ENCODE measurements at places on chromosomes 5 and 9.

- no peak for DNase-seq
These were observed 18.2 kb downstream of the ADRB2 start for GRCh38 chr5:148844433-148845280.

- no peak for DNase-seq
These were observed 495.4 kb downstream of the MAT2B start for GRCh38 chr5:164000819-164001218.

DNA sequence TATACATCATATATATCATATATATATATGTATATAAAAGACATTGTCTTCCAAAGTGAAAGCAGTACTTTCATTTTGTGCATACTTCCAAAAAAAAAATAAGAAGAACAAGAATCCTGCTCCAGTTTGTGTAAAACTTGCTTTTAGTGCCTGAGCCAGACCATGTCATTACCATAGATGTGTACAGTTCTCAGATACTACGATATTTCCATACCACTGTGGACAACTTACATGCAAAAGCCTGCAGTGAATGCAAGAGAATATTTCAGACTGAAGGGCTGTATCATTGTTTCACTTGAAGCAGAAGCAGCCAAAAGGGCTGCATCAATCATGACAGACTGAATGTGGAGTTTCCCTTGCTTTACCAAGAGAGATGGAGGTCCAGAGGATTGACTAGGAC lies 72.6 kb upstream of the CYLC2 start:
- no peak for DNase-seq

- DNase-seq, result no peak
These were observed 41.4 kb downstream of the NAIF1 start for GRCh38 chr9:128025736-128026135.

DNA sequence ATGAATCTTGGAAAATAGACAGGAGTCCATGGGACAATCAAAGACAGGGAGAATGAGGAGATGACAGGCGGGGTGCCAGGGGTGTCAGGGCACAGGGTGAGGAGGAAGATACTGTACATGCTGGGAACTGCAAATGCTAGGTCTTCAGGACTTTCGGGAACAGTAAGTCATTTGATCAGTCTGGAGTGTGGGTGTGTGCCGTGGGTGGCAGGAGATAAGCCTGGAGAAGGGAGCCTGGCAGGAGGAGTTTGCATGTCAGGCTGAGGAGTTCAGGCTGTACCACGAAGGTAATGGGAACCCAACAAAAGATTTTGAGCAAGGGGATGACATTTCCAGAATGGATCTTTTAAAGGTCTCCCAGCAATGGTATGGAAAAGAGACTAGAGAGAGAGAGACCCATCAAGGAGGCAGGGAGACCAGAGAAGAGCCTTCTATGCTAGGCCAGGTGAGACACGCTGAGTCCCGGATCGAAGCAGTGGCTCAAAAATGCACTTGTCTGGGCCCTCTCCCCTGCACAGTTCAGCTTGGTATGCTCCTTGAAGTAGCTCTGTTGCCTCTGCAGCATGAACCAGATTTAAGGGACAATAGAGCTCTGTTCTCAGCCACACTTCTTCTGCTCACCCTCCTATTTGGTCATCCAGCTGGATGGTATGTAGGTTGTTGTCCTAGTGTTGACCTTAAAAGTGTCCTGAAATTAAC lies 77.0 kb upstream of the FER start:
- no peak for DNase-seq

DNA sequence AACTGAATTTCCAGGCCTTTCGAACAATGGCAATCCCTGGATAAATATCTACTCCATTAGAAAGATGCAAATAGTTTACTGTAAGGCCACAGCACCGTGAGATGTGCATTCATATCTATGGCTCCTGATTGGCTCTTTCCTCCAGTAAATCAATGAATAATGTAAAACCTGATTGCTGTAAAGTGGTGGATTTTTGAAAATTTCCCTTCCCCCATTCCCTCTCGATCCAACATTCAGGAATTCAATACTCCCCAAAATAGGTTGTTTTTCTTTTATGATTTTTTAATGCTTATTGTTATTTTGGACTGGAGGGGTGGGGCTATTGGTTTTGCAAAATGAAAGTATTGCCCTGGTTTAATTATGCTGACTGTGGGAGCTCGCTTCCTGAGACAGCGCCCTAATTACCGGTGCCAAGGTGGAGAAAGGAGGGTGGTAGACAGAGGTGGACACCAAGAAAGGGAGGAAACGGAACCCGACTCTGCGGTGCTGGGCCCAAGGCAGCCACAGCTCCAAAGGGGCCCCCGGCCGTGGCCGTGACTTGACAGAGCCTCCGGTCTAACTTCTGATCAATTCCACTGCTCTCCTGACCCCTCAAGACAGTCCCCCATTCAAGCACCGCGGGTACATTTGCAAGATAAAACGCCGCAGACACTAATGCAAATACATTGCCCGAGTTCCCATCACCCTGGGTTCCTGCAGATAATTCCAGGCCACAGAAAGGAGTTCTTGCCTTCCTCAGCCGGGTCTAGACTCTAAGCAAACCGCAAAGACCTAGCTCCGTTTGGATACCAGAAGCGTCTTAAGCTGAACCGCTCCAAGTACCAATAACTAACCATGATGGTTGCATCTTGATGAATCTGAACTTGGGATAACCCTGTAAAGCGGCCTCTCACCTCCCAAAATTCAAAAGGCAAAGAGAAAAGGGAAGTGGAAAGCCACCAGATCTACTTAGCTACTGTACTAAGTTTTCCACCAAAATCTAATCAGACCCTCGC lies 211.2 kb downstream of the MEF2C start:
- no peak for DNase-seq

- peak; percentile 61 for DNase-seq
These were observed 118.0 kb downstream of the ESM1 start for GRCh38 chr5:54867310-54867944.

DNA sequence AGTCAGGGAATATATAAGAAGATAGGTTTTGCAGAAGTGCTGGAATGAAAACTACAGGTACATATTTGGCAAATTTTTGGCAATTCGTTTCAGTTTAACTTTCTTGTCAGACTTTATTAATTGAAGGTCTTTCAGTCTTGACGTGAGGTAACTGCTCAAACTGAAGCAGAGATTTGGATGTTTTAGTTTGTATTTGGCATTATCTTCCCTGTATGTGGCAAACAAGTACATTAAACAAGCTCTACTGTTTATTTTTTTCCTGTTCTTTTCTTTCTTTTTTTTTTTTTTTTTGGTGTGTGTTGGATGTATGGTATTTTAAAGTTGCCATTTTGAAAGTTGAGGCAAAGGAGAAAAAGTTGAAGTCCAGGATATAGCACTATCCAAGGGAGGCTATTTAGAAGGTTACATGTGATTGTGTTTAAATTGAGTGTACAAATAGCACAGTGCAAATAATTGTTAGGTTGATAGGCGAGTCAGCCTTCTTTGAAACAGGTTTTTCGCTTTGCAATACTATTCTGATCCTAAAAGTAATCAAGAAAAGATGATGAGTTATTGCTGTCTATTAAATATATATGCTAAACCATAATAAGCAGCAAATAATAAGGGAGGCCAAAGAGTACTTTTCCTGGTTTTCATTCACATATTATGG lies 2.2 kb downstream of the PBX3 start:
- no peak for DNase-seq

DNA sequence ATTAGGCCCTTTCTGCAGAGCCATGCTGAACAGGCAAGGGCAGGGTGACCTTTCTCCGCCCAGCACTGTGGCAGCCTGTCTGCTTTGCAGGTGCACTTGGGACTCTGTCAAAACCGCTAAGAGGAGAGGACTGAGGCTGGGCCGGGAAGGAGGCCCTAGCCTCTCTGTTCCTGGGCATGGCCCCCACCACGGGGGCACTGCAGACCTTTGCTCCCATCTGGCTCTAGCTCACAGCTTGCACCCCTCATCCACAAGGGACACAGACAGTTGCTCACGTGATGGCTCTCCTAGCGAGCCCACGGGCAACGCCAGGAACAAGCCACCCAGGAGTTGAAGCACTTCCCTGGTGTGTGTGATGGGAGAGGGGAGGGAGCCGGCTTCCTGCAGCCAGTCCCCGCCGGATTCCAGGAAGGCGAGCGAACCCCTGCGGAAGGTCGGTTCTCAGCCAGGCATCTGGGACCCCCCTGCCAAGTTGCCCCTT lies 43.0 kb upstream of the FCN1 start:
- no peak for DNase-seq

DNA sequence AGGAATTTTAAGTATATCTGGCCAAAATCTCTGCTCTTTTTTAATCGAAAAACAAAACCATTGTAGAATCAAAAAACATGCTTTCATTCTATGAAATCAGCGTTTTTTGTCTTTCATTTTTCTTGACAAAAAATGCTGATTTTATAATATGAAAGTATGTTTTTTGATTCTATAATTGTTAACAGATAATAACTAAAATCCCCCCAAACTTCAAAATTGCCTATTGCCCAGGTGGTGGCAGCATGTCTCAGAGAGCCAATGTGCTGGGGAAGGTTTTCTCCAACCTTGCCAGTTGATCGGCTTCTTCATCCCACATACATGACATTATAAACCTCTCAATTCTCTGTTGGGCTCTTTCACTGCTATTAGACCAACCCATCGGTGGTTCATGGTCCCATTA lies 5.1 kb upstream of the SMIM15 start:
- DNase-seq, result peak; percentile 43

DNA sequence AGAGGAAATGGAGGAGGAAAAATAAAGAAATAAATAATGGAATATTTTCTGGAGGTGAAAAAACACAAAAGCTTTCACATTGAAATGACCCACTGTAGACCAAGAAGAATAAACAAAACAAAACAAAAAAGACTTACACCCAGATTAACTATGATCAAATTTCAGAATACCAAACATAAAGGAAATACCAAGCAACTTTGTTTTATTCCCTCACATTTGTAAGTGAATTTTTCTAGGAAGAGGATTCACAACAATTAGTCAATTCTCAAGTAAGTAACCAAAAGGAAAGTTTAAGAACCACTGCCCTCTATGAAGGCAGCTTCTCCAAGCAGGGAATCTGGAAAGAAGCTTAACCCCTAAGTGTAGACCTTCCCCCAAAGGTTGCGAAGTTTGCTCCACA lies 29.6 kb upstream of the B4GALT1 start:
- DNase-seq, result no peak

GRCh38 chr5:77103457-77103856 lies 16.4 kb upstream of the ZBED3 start:
- no peak for DNase-seq

- DNase-seq, result no peak
These were observed 506.7 kb upstream of the CDH18 start for GRCh38 chr5:20494706-20495105.

- DNase-seq, result no peak
These were observed 791.2 kb downstream of the MAT2B start for GRCh38 chr5:164296603-164297080.

DNA sequence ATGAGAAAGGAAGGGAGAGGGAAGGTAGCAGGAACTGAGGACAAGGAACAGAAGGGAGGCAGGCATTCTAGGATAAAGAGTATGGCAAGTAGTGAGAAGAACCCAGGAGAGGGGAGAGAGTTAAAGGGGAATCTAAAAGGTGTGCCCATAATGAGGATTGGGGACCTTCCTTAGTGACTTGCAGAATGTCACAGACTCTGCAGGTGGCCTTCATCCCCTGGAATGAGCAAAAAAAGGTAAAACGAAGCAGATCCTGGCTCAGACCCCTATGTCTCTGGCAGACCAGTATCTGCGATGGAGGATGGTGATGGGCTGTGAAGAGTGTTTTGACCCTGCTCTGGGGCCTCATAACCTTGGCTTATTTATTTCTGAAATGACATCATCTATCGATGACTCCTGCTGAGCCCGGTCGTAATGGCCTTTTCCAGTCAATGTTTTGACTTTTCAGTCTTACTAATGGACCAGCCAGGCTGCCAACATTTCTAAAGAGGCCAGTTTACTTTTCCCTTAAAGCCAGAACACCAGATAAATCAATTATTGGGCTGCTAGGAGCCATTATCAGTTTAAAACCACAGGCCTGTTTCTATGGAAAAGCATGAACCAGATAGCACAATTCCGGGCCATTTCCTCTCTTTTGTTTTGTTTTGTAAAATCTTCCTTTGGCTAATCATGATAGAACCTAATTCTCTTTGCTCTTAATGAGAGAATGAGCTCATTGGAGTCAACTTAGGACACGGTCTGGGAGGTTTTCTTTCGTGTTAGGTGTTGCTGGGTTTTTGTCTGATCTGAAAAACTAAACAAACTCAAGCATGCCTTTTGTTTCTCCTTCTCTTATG lies 3.1 kb downstream of the TMOD1 start:
- peak; percentile 71 for DNase-seq

GRCh38 chr5:177447611-177448243 lies 1.1 kb downstream of the PRR7 start:
- peak; percentile 77 for DNase-seq

- DNase-seq, result peak; percentile 52
These were observed 23.3 kb downstream of the CAVIN4 start for GRCh38 chr9:100601216-100601615.

DNA sequence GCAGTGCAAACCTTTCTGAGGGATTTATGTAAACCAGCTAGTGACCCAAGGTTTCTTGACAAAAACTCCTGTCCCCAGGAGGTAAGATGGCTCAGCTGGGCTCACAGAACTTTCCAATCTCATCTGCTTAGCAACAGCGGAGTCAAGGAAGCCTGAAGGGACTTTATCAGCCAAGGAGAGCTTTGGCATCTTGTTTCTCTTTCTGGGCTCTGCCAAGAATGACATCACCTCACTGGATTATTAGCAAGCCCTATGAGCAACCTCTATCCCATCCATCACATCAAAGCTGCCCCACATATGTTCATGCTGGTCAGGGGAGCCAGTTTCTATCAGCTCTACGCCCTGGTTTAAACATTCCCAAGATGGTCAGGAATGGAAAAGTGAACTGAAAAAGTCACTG lies 461.3 kb downstream of the ENC1 start:
- DNase-seq, result no peak
